Endothelial cell (in vitro differentiated cells): ENCODE measurements at places on chromosomes 12 and 14. TPM values are rescaled to one million over a fixed set of nuclear protein-coding genes. Genes with fewer than 3 reads are reported as not detected.

DNA sequence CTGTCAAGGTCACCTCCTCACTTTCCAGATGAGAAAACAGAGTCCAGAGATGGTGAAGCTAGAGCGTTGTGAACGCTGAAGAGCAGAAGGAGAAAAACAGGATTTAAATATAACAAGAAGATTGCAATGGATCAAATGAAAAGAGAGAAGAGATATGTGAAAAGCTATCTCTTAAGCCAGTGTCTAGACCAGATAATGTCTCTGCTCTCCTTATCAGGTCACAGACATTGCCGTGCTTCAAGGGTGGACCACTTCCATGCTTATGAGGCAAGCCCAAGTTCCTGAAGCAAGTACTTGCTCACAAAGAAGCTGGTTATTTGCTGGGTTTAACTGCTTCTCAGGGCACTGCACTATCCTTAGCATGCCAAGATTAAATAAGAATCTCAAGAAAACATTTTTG, 31.6 kb upstream of the FRS2 start:
- H3K4me3 ChIP-seq, result no peak overlapping the region
- H3K27me3 ChIP-seq, result peaks cover 7% of the 10 kb centered on the region
- H3K36me3 ChIP-seq, result no peaks in the 10 kb centered on the region
- no peaks in the 10 kb centered on the region for H3K4me1 ChIP-seq
- H3K27ac ChIP-seq, result no peak overlapping the region

DNA sequence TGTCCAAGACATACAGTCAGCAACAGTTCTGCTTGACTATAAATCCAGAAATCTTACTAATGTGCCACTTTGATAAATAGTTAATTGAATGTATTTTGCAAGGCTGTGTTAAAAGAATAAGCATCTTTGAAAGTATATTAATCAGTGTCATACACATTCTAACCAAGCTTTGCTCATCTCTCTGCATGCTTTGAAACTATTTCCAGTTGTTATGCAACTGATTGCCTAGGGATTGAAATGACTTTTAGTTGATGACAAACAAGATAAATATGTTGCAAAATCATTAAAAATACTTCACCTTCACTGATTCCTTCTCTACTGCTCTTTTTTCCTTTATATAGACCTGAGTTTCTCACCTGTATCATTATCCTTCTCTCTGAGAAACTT, 91.3 kb downstream of the AEBP2 start:
- H3K27me3 ChIP-seq, result peaks cover 10% of the 10 kb centered on the region
- H3K4me3 ChIP-seq, result no peak overlapping the region
- peaks cover 9% of the 10 kb centered on the region for H3K36me3 ChIP-seq
- H3K27ac ChIP-seq, result no peak overlapping the region
- H3K4me1 ChIP-seq, result peaks cover 39% of the 10 kb centered on the region

DNA sequence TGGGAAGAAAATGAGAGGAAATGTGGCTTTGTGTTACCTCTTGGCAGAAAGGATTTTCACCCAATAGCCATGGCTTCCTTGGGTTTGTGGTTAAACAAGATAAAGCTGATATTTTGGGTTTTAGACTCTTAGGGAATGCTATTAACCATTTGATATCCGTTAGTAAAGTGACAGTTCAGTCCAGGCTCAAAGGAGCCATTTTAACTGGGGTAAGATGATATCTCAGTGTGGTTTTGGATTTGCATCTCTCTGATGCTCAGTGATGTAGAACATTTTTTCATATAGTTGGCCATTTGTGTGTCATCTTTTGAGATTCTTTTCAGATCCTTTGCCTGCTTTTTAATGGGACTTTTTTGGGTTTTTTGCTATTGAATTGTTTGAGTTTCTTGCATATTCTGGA, 30.1 kb downstream of the IFT43 start:
- H3K27me3 ChIP-seq, result no peaks in the 10 kb centered on the region
- peaks cover 12% of the 10 kb centered on the region for H3K36me3 ChIP-seq
- no peak overlapping the region for H3K27ac ChIP-seq
- no peaks in the 10 kb centered on the region for H3K4me1 ChIP-seq

DNA sequence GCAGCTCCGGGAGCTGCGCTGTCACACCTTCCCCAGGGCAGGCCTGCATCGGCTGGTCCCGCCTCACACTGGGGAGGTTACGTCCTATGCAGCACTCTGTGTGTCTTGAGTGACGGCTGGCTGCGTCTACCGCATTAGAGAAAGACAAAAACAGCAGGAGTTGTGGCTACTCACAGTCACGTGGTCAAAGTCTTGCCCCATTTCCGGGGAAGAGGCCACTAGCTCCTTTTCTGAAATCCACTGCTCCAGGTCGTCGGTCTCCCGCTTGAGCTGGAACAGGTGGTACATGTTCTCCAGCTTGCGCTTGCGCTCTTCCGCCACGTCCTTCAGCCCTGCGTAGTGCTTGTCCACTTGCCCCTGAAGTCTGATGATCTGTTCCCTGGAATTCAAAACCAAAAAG, 68.8 kb downstream of the PLEKHG3 start:
- H3K4me1 ChIP-seq, result peaks cover 3% of the 10 kb centered on the region
- no peak overlapping the region for H3K4me3 ChIP-seq
- H3K27ac ChIP-seq, result no peak overlapping the region
- peaks cover 8% of the 10 kb centered on the region for H3K27me3 ChIP-seq

- DNase-seq, result no peak
- no peaks in the 10 kb centered on the region for H3K4me1 ChIP-seq
- no peaks in the 10 kb centered on the region for H3K27me3 ChIP-seq
- peaks cover 35% of the 10 kb centered on the region for H3K36me3 ChIP-seq
- H3K4me3 ChIP-seq, result no peak overlapping the region
Observed at GRCh38 chr14:90675399-90675798, 140.8 kb downstream of the TTC7B start.

DNA sequence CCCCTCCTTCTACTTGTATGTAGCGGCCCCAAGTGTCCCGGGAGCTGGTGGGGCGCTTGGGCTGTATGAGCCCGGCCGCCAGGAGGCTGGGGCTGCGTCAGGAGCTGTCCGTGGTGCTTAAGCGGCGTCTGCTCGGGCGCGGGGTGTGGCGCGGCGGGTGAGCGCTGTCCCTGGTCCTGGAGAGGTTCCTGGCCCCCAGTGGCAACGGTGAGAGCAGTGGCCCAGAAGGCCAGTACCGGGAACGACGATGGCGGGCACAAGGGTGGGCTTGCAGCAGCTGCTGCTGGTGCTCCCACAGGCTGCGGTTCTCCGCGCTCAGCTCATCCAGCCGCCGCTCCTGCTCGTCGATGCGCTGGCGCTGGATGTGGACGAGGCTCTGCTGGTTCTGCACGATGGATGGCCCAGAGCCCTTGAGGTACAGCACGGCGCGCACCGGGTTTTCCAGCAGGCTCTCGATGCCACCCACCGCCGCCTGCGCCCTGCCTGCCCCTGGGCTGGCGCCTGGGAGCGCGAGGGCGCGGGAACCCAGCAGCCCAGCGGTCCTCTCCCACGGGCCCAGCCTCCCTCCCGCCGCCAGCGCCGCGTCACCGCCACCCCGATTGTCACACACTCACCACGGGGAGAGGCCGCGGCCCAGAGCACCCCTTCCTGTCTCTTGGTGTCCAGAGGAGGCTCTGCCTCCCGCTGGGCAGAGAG, 41.9 kb upstream of the FKBP4 start:
- H3K4me3 ChIP-seq, result no peak overlapping the region
- H3K36me3 ChIP-seq, result no peaks in the 10 kb centered on the region
- peaks cover 5% of the 10 kb centered on the region for H3K4me1 ChIP-seq
- DNase-seq, result peak; percentile 88
- H3K27me3 ChIP-seq, result peaks cover 16% of the 10 kb centered on the region

DNA sequence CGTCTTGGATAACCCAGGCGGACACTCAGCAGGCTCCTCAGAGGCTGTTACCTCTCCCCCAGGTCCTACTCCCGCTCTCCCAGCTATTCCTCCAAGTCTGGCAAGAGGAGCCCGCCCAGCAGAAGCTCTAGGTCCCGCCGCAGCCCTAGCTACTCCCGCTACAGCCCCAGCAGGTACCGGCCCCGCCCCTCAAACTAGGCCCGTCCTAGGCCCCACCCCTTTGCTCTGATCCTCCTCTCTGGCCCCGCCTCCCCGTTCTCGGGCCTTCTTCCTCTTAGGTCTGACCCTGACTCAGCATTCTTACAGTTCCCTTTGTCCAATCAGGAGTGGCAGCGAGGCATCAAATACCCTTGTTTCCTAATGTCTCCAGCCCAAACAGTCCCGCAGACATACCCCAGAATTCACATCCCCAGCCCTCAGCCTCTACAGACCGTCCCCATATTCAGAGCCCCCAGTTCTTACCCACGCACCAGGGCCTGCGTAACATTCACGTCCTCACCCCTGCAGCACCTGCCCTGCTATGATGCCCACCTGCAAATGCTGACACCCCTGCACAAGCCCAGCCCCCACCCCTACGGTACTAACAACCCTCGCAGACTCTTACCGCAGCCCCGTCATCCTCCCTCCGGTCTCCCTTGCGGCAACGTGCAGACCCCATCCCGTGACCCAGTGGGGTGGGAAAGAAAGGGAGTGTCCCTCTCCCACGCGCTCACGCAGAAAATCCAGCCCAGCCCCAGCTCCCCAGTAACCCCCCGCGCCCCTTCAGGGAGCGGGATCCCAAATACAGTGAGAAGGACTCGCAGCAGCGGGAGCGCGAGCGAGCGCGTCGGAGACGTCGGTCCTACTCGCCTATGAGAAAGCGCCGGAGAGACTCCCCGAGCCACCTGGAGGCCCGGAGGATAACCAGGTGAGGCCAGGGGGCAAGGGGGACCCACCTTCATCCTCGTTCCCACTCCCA, 25.0 kb upstream of the HSPB8 start:
- H3K36me3 ChIP-seq, result peaks cover 4% of the 10 kb centered on the region
- H3K4me3 ChIP-seq, result peak overlapping the region; percentile 90
- H3K27me3 ChIP-seq, result peaks cover 7% of the 10 kb centered on the region

- peak overlapping the region; percentile 87 for H3K4me3 ChIP-seq
- peaks cover 16% of the 10 kb centered on the region for H3K27me3 ChIP-seq
- H3K4me1 ChIP-seq, result peaks cover 36% of the 10 kb centered on the region
- H3K27ac ChIP-seq, result peak overlapping the region; percentile 43
Observed at GRCh38 chr14:58638231-58639197, 752 bp downstream of the DACT1 start.

- no peaks in the 10 kb centered on the region for H3K36me3 ChIP-seq
- peak; percentile 66 for DNase-seq
- peak overlapping the region; percentile 49 for H3K27ac ChIP-seq
- peaks cover 3% of the 10 kb centered on the region for H3K4me1 ChIP-seq
- peaks cover 8% of the 10 kb centered on the region for H3K27me3 ChIP-seq
- peak overlapping the region; percentile 87 for H3K4me3 ChIP-seq
Observed at GRCh38 chr14:59464486-59465315, 479 bp downstream of the GPR135 start.

DNA sequence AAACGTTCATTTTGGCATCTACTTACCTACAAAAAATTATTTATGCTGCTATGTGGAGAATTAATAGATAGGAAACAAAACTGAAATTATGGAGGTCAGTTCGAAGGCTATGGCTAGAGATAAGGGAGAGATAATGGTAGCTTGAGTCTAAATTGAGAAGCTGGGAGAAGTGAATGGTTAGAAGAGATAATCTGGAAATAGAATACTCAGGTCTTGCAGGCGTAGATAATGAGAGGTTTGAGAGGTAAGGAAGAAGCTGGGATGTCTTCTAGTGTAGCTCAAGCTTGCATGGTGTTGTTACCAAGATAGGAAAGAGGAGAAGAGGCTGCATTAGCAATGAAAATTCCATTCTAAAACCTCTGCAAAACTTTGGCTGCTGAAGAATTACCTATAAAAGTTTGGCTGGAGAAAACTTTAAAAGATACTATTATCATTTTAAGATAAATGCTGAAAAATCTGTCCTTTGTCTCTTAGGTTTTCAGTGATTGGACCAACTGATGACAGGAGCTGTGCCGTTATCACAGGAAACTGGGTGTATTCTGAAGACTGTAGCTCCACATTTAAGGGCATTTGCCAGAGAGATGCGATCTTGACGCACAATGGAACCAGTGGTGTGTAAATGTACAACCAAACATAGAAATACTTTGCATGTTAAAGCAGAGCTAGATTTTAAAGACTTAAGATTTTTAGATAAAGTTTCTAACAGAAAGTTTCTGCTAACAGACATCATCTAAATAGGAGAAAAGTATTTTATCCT, 14.1 kb downstream of the KLRF2 start:
- DNase-seq, result no peak
- no peak overlapping the region for H3K4me3 ChIP-seq
- no peaks in the 10 kb centered on the region for H3K27me3 ChIP-seq
- H3K27ac ChIP-seq, result no peak overlapping the region

DNA sequence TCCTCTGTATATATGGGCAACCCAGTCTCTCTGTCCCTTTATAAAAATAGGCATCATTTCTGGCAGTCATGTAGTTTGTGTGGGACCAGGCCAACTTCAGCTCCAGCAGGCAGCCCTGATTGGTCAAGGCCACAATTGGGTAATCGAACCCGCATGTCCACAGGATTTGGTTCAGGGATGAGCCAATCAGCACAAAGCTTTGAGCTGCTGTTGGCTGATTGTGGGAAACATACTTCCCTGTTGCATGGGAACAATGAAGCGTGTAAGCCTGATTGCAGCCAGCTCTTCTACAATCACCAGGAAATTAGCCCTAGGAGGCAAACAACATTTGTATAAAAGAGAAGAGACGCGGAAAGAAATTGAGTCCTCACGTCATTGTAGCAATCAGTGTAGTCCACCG, 328.6 kb downstream of the PCNX1 start:
- no peak for DNase-seq
- peaks cover 15% of the 10 kb centered on the region for H3K4me1 ChIP-seq
- H3K27me3 ChIP-seq, result peaks cover 2% of the 10 kb centered on the region
- no peak overlapping the region for H3K4me3 ChIP-seq

DNA sequence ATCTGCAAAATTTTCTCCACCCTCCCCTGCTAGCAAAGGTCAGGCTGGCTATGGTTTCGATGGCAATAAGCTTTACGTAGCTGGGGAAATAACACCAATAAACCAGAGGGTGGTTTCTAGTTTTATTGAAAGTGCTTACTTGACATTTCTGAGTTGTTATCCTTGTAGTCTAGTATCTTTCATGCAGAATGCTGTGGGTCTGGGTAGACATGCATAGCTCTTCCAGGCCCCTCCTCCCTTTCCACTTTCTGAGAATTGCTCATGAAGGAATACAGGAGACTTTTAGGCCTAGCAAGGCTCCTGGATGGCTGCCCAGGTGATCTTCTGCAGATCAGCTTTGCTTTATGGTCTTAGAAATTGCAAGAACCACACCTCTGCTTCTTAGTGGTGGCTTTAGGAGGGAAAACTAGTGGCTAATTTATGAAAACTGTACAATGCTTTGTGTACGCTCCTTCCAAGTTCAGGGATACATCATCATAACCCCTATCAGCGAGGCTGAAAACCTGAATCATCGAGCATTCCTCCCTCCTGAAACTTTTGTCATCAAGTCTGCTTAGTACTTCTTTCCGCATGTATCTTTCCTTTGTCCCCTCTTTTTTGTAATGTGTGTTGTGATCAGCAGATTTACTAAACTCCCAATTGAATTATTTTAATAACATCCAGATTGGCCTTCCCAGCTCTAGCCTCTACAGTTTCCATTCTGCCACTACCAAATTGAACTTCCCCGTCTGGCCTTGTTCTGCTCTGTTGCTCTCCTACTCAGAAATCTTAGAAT, 473.0 kb downstream of the RAD51B start:
- H3K4me3 ChIP-seq, result no peak overlapping the region
- peak overlapping the region; percentile 88 for H3K27ac ChIP-seq
- H3K27me3 ChIP-seq, result peaks cover 1% of the 10 kb centered on the region
- no peaks in the 10 kb centered on the region for H3K36me3 ChIP-seq
- peaks cover 43% of the 10 kb centered on the region for H3K4me1 ChIP-seq

KRT72 gene
- 0.28 TPM for total RNA-seq

GYS2 gene
- 0.08 TPM for total RNA-seq

PMEL gene
- total RNA-seq, result 136 TPM

KIF5A gene
- 0.46 TPM for total RNA-seq

EPYC gene
- not detected for total RNA-seq

PROX2 gene
- total RNA-seq, result 0.08 TPM

LRP6 gene
- total RNA-seq, result 82.9 TPM

PIP4K2C gene
- total RNA-seq, result 18.5 TPM

TNS2 gene
- total RNA-seq, result 112 TPM

MYF6 gene
- total RNA-seq, result 0.31 TPM

DRAM1 gene
- total RNA-seq, result 26.9 TPM
